ENCODE measurements at places on chromosomes 5 and 9.

GRCh38 chr5:169544264-169544950, 39.2 kb upstream of the SPDL1 start:
- H3K27me3 ChIP-seq: no peaks in the 10 kb centered on the region
- no peak for DNase-seq
- H3K36me3 ChIP-seq: no peaks in the 10 kb centered on the region
- H3K4me1 ChIP-seq: no peaks in the 10 kb centered on the region
- H3K4me3 ChIP-seq: no peak overlapping the region

DNA sequence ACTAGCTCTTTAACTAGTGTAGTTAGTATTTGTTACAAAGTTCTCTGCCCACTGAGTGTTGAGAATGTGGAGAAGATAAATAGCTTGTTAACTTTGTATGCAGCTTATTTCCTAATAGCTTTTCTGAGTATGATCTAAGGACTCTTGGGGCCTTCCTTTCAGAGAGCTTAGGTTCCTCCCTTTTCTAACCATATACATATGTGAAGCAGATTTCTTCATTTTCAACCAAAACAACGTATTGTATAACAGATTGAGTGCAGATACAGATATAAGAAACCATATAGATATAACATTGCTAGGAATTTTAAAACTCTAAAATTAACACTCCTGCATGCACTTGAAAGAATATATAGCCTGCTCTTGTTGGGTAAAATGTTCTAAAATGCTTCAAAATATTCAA, 70.4 kb downstream of the SCAMP1 start:
- H3K4me1 ChIP-seq: no peaks in the 10 kb centered on the region
- no peak overlapping the region for H3K27ac ChIP-seq
- H3K4me3 ChIP-seq: no peak overlapping the region
- H3K36me3 ChIP-seq: no peaks in the 10 kb centered on the region
- H3K27me3 ChIP-seq: no peaks in the 10 kb centered on the region

GRCh38 chr5:60903356-60903755, 41.5 kb downstream of the ERCC8 start:
- H3K4me1 ChIP-seq: no peaks in the 10 kb centered on the region
- no peaks in the 10 kb centered on the region for H3K36me3 ChIP-seq
- no peak overlapping the region for H3K27ac ChIP-seq
- H3K27me3 ChIP-seq: no peaks in the 10 kb centered on the region
- no peak overlapping the region for H3K4me3 ChIP-seq

DNA sequence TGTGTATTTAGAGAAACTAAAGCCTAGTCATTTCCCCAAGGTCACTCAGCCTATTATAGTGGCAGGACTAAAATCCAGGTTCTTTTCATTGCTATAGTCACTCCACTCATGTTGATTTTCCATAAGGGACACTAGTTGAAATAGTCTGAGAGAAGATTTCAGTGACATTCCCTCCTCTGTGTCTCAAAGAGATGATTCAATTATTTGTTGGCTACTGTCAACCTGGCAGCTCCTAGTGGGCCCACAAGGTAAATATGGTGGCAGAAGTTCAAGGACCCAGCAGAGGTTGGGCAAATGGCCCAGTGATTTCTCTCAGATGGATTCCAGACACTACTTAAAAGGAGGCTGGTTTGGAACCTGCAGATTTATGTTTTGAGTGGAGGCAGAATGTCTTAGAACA, 48.1 kb downstream of the G3BP1 start:
- no peaks in the 10 kb centered on the region for H3K27me3 ChIP-seq
- no peaks in the 10 kb centered on the region for H3K4me1 ChIP-seq
- no peak overlapping the region for H3K27ac ChIP-seq
- H3K36me3 ChIP-seq: peaks cover 4% of the 10 kb centered on the region
- H3K4me3 ChIP-seq: no peak overlapping the region
- no peak for DNase-seq

- peaks cover 2% of the 10 kb centered on the region for H3K36me3 ChIP-seq
- peaks cover 2% of the 10 kb centered on the region for H3K4me1 ChIP-seq
- no peak overlapping the region for H3K27ac ChIP-seq
- H3K4me3 ChIP-seq: no peak overlapping the region
- DNase-seq: no peak
- H3K27me3 ChIP-seq: no peaks in the 10 kb centered on the region
Observed at GRCh38 chr5:15598294-15598902, 98.4 kb downstream of the FBXL7 start.

GRCh38 chr9:84340535-84340934, at the start of gene SLC28A3:
SLC28A3 (minus strand) TSS chr9:84340758; CDS start chr9:84340633, 125 bp downstream.
- H3K27ac ChIP-seq: no peak within 1 kb of the TSS
- no peaks in the 10 kb centered on the region for H3K36me3 ChIP-seq
- H3K27me3 ChIP-seq: no peaks in the 10 kb centered on the region
- H3K4me3 ChIP-seq: no peak within 1 kb of the TSS
- no peaks in the 10 kb centered on the region for H3K4me1 ChIP-seq

- no peak overlapping the region for H3K4me3 ChIP-seq
- no peak overlapping the region for H3K27ac ChIP-seq
- no peak for DNase-seq
- H3K4me1 ChIP-seq: peaks cover 4% of the 10 kb centered on the region
- H3K36me3 ChIP-seq: no peaks in the 10 kb centered on the region
- H3K27me3 ChIP-seq: no peaks in the 10 kb centered on the region
Observed at GRCh38 chr5:143471666-143472464, 68.4 kb upstream of the NR3C1 start.

- peak; percentile 81 for DNase-seq
- peaks cover 4% of the 10 kb centered on the region for H3K4me1 ChIP-seq
- H3K27me3 ChIP-seq: no peaks in the 10 kb centered on the region
- H3K36me3 ChIP-seq: no peaks in the 10 kb centered on the region
Observed at GRCh38 chr9:129714511-129715061, 38.3 kb downstream of the PTGES start.

Data from aorta (tissue), 5 donors.